MV-4-11 (cell line): ENCODE measurements at places on chromosomes 2 and 18.

- DNase-seq: no peak
Observed at GRCh38 chr2:100766806-100767205, 53.1 kb upstream of the NPAS2 start.

DNA sequence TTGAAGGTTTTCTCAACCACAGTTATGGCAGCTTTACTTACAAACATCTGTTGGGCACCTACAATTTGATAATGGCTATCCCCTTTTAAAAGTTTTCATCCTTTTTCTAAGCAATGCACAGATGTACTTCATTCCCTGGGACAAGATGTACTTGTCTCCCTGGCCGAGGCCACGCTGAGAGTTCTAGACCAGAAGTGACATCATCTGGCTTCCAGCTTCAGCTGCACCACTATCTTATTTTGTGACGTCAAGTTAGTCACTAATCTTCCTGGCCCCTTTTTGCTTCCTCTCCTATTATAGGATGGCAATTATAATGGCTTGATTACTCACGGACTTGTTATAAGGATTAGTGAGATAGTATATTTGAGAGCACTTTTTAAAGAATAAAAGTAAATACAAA, 386.4 kb downstream of the BCL11A start:
- DNase-seq: no peak

DNA sequence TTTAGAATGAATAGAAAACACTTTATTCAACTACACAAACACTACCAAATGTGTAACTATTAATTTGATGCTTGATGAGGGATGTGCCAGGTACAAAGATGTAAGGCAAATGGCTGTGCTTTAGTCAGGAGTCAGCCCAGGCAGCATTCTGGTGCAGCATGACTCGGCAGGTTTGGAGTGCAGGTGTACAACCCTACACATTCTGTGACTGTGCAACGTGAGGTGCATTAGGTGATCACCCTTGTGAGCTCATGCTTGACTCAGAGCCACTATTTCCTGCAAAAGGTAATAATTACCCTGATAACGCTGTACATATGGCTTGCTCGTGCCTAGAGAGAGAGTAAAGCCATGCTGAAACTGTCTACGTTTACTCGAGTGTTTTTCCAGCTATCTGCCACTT, 288.7 kb upstream of the DSEL start:
- no peak for DNase-seq

DNA sequence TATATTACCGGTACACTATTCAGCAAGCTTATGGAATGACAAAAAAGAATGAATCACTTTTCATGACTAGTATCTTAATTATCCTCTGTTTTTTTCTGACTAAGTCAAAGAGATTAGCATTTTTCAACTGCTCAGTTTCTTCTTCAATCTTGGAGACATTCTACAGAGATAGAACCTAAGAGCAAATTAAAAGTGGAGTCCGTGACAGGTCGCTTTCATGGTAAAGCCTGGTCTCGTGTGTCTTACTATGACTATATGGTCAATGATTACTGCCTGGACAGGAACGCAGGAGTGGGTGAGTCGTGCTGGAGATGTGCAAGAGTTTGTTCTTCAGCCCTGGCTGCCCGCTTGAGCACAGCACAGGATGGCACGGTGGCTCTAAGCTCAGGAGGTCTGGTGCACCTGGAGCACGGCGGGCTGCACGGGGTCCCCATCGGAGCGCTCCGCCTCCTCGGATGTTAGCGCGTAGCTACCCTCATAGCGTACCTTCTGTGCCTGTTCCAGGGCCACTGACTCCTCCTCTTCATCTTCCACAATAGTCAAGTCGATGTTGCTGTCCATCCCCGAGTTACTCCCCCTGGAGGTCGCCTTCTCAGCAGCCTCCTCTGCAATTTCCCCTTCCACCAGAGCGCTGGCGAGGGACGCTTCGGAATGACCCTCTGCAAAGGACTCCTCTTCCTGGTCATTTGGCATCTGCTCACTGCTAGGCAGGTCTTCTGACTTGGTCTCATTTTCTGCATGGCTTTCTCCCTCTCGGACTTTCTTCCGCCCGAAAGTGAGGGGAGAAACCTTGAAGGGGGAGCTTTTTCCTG, 11.1 kb downstream of the CAVIN2 start:
- no peak for DNase-seq

DNA sequence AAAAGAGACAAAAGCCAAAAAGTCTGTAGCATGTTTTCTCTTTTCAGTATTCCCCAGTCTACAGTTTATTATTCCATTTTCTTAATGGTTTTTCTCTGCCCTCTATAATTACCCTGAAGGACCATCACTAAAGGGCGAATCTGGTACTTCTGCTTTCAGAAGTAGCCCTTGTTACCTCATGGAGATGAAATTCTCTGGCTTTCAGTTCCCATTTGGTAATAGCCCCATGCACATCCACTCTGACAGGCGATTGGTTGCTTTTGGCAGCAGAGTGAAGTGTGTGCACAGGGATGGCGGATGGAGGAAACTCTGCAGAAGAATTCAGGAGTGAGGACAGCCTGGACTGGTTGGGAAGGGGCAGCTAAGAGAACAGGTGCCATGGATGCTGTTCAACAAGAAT, 66.3 kb upstream of the NABP1 start:
- peak; percentile 94 for DNase-seq

GRCh38 chr2:220489121-220489520, 861.7 kb downstream of the SLC4A3 start:
- no peak for DNase-seq
